Fibroblast of villous mesenchyme (primary cell): ENCODE measurements at places on chromosomes 5 and 9. TPM values are rescaled to one million over a fixed set of nuclear protein-coding genes. Genes with fewer than 3 reads are reported as not detected.
A peak's percentile ranks its signal among the peaks of the same experiment; 100 is the strongest.

- DNase-seq, result no peak
These were observed 35.7 kb upstream of the PPP1R26 start for GRCh38 chr9:135443797-135444425.

DNA sequence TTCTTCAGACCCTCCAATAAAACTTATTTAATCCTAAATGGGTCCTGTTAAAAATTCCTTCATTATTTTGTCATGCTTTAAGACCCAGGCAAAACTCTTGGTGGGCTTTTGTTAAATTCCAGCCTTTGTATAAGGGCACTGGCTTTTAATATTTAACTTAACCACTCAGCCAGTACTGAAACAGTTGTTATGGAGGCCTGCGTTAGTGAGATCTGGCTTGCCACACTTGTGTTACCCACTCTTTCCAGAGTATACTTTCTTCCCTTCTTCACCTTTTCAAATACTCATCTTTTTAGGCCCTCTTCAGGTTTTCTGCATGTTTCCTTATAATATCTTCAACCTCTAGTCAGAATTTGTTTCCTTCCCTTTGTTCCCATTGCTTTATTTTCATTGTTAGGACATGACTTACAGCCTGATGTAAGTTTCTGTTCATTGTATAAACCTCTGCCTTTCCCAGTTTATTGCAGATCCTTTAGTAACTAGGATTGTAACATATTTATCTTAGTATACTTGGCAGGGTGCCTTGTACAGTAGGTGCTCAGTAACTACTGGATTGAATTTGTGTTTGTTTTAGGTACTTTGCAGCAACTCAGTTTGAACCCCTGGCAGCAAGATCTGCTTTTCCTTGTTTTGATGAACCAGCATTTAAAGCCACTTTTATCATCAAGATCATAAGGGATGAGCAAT is 48.8 kb downstream of the LNPEP start:
- peak; percentile 69 for DNase-seq

Gene GKAP1
- 0.97 and 2.2 TPM in 2 replicates for total RNA-seq

Gene PHF24
- total RNA-seq, result not detected in 2 replicates

Gene PCDHGC3
- total RNA-seq, result 35.4 and 36.3 TPM in 2 replicates

Gene DAPK1
- 3.9 and 8.6 TPM in 2 replicates for total RNA-seq
